ENCODE measurements at places on chromosomes 5 and 9.
A peak's percentile ranks its signal among the peaks of the same experiment; 100 is the strongest.

DNA sequence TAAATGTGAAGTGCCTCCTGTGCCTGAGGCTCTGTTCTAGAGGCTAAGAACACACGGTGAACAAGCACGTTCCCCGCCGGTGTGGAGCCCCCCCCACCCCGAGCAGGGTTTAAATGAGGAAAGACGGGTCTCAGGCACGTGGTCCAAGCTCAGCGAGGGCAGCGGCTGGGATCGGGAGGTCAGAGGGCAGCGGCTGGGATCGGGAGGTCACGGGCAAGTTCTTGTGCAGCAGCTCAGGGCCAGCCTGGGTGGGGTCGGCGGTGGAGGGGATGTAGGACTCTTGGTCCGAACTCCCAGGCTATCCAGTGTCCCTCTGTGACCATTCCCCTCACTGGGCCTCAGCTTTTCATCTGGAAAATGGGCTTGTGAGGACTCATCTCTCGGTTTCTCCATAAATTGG is 2.7 kb upstream of the GBGT1 start:
- no peak for DNase-seq

DNA sequence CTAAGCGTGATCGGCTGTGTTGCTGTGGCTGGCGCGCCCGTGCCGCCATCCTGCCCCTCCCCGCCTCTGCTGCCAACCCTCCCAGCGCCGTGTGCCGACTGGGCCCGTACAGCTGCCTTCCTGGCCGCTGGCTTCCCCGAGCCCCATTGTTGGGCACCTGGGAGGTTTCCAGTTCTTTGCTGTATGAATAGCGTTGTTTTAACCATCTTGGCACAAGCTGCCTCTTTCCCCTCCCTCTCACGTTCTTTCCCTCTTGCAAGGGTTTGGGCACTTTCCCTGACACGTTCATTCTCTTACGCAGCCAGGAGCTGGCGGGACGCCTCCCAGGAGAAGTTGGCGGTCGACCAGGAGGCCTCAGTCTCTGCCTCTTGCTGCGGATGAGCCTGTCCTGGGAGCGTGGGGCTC is 43.1 kb upstream of the RXRA start:
- DNase-seq: peak; percentile 82

DNA sequence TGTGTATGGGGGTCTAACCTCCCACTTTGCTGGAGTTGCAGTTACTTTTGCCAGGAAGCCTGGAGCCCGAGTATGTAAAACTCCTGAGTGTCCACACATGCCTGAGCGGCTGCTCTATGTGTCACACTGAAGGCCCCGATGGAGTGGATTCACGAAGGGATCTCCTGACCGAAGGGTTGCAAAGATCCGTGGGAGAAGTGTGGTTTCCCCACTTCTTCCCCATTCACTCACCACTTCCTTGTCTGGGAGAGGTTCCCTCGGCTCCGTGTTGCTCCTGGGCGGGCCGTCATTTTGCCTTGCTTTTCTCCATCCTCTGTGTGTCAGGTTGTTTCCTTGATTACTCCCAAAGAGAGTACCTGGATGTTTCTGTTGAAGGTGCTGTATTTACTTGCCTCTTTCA is 16.2 kb upstream of the IL3 start:
- DNase-seq: no peak

DNA sequence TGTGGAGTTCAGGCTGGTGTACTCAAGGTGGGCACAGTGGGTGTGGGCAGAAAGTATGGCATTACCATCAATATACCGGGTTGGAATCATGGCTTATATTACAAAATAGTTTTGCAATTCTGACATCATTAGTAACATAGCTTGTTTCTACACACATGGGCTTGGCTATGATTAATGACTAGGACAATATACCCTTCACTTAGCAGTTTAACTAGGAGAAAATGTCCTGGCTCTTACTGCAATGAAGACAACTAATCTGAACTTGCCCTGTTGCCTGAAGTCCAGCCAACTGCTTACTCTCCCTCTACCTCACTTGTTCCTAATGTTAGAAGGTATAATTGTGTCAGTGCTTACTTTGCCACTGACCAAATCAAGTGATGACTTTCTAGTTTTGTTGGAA is 612.5 kb downstream of the EFNA5 start:
- no peak for DNase-seq

DNA sequence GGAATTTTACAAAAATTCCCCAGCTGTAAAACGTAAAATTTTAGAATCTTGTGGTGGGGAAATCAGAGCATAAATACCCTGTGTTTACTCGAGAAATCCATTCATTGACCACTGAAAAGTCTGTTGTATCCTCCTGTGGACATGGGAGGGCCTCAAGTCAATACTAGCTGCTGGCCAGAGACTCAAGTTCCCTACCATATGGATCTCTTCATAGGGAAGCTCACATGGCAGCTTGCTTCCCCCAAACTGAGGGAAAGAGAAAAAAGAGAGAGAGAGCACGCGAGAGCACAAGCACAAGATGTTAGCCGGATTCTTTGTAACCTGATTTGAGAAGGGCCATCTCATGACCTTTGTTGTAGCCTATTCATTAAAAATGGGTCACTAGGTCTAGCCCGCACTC is 591.9 kb downstream of the LRRC70 start:
- DNase-seq: no peak

GRCh38 chr5:150138551-150139265 is 16.9 kb downstream of the PDGFRB start:
- DNase-seq: peak; percentile 85

- no peak for DNase-seq
These were observed 52.3 kb downstream of the ARHGEF28 start for GRCh38 chr5:73678322-73678740.

DNA sequence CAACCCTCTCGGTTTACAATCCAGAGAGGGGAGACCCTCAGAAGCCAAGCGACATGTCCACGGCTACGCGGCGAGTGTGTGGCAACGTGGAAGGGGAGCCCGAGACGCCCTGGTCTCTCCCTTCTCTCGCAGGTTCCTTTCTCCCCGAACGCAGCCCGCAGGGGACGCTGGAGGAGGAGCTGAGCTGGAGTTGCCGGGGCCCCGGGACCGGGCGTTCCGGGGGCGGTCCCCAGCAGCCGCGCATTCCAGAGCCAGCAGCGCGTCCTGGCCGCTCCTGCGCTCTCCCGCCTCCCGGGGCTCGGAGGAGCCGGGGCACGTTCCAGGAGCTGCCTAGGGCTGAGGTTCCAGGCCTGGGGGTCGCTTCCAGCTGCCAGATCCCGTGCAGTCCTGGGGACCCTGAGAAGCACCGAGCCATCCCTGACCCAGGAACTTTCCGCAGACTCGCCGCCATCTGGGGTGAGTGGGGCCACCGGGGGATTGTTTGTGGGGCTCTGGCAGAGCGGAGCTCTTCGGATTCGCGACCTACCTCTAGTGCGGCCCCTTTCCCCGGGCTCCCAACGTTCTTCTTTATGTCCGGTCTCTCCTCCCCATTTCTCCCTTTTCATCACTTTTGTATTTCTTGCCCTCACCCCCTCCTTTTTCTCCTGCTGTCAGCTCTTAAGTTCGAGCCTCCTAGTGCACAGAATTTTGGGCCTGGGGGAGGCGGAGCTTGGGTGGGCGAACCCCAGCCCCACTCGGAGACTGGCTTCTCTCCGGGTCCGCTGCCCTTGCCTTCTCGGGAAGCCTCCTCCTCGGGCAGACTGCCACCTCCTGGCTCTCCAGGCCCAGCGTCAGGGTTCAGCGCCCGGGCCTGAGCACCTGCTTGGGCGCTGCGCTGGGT is at the start of gene SMIM3:
Gene SMIM3 (plus strand): TSS at position 241 of the 880 bp plus-strand sequence. CDS start 16,684 bp downstream, outside the sequence.
- peak; percentile 87 for DNase-seq

DNA sequence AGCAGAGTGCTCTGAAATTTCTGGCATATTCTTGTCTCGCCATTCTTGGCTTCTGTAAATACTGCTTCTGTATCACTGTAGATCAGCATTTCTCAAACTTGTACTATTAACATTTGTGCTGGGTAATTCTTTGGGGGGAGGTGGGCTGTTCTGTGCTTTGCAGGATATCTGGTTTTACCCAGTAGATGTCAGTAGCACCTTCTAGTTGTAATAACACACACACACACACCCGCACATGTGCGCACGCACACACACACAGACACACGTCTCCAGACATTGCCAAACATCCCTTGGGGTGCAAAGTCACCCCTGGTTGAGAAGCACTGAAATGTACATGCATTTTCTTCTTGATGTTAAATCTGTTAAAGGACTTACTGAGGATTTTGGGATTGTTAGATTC is 304.1 kb downstream of the MAT2B start:
- no peak for DNase-seq

DNA sequence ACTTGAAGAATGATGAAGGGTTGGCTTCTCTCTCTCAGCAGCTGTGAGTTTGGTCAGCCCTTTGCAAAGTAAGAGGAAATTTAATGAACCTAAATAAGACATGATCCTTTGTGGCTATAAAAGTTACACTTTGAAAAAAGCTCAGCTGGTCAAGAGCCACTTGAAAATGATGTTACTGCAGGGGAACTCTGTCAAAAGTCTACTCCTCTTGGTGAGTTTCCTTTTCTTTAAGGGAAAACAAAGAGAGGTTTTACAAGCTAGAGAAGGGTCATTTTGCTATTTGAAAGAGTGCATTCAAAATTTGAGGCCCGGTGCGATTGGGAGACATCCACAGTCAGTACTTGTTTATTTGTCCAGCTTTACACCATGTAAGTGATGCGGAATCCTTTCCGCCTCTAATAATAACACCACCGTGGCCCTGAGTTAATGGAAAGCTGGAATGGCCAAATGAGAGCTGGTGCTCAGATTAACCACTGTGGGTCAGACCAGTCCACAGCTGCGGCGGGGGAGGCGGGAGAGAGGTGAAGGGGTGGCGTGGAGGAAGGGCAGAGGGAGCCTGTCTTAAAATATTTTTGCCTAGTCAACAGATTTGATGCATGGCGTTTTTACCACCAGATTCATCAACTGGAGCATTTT is 404.0 kb downstream of the TLE4 start:
- peak; percentile 45 for DNase-seq
